ENCODE measurements at places on chromosomes 2 and 18.

DNA sequence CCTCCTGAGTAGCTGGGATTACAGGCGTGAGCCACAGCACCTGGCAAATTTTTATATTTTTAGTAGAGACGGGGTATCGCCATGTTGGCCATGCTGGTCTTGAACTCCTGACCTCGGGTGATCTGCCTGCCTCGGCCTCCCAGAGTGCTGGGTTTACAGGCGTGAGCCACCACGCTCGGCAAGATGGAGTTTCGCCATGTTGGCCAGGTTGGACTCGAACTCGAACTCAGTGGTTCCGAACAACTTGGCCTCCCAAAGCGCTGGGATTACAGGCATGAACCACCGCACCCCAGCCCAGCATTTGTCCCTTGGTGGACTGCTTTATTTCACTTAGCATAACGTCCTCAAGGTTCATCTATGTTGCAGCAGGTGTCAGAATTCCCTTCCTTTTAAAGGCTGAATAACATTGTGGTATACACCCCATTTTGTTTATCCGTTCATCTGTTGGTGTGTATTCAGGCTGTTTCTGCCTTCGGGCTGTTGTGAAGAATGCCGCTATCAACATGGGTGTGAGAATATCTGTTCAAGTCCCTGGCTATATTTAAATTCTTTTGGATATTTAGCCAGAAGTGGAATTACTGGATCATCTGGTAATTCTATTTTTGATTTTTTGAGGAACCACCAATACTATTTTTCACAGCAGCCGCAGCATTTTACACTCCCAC, 1.2 kb upstream of the CENPA start:
- H3K4me3 ChIP-seq = peak overlapping the region; percentile 22
- peaks cover 17% of the 10 kb centered on the region for H3K36me3 ChIP-seq
- no peaks in the 10 kb centered on the region for H3K27me3 ChIP-seq
- H3K4me1 ChIP-seq = peaks cover 9% of the 10 kb centered on the region

GRCh38 chr2:227016894-227017293, 147.1 kb downstream of the COL4A4 start:
- H3K4me3 ChIP-seq = no peak overlapping the region
- H3K36me3 ChIP-seq = no peaks in the 10 kb centered on the region
- no peaks in the 10 kb centered on the region for H3K27me3 ChIP-seq
- H3K27ac ChIP-seq = no peak overlapping the region

- H3K4me1 ChIP-seq = no peaks in the 10 kb centered on the region
- H3K4me3 ChIP-seq = no peak overlapping the region
- H3K27me3 ChIP-seq = no peaks in the 10 kb centered on the region
- H3K27ac ChIP-seq = no peak overlapping the region
- no peak for DNase-seq
- peaks cover 2% of the 10 kb centered on the region for H3K36me3 ChIP-seq
Observed at GRCh38 chr2:188452084-188452483, 160.4 kb downstream of the GULP1 start.

GRCh38 chr2:133523406-133523805, 44.9 kb downstream of the NCKAP5 start:
- no peak for DNase-seq
- H3K27ac ChIP-seq = no peak overlapping the region
- no peaks in the 10 kb centered on the region for H3K4me1 ChIP-seq

DNA sequence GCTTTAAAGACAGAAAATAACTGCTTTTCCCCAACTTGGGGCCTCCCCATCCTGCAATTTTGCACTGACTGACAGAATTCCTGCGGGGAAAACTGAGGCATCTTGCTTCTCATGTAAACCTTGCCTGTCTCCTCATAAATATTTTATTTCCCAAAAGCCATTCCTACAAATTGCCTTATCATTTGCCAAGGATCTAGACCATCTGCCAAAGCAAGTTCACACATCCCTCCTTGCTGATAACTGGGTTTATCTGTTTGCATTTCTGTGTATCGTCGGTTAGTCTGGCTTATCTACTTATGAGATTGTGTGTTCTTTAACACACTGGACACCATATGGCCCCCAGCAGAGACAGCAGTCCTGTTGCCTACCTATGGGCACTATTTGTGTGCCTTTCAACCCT, 3.0 kb upstream of the CNGA3 start:
- peaks cover 6% of the 10 kb centered on the region for H3K4me1 ChIP-seq
- no peaks in the 10 kb centered on the region for H3K36me3 ChIP-seq
- no peak overlapping the region for H3K27ac ChIP-seq
- no peak overlapping the region for H3K4me3 ChIP-seq

- DNase-seq = no peak
- H3K4me1 ChIP-seq = no peaks in the 10 kb centered on the region
Observed at GRCh38 chr2:26946841-26947784, 23.3 kb upstream of the MAPRE3 start.

DNA sequence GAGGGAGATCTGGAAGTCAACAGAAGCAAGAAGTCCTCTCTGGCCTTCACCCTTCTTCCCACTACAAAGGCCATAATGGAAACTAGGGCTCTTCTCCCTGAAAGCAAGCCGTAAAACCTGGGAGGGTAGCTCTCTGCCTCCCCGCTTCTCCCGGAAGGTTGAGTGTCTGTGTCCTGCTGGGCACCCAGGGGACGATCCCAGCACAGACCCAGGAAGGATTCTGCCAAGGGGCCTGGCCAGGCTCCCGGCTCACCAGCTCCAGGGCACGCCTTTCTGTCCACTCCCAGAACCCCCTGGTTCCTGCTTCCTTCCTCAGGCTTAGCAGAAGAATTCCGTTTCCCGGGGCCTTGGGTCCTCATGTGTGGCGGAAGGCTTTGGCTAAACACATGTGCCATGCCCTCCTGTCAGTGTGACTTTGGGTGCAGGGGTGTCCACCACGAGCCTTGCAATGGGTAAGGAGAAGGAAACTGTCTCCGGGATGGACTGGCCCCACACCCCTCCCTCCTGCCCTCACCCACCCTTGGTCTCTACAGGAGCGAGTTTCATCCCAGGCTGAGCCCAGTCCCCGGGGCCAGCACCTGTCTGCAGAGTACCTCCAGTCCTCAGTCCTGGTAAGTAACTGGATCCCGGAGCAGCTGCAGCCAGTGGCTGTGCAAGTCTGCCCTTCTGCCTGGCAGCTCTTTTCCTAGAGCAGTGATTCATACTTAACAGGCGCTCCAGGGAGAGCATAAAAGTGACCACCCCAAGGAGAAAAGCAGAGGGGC, 135.8 kb downstream of the TPO start:
- no peak overlapping the region for H3K27ac ChIP-seq
- no peak overlapping the region for H3K4me3 ChIP-seq
- DNase-seq = no peak
- H3K4me1 ChIP-seq = peaks cover 2% of the 10 kb centered on the region
- H3K27me3 ChIP-seq = no peaks in the 10 kb centered on the region
- no peaks in the 10 kb centered on the region for H3K36me3 ChIP-seq

GRCh38 chr18:48375150-48375800, 33.9 kb downstream of the ZBTB7C start:
- H3K4me3 ChIP-seq = no peak overlapping the region
- no peaks in the 10 kb centered on the region for H3K36me3 ChIP-seq
- H3K4me1 ChIP-seq = no peaks in the 10 kb centered on the region
- DNase-seq = no peak

GRCh38 chr2:12196495-12196894, 450.1 kb downstream of the LPIN1 start:
- H3K4me3 ChIP-seq = no peak overlapping the region
- no peak for DNase-seq

DNA sequence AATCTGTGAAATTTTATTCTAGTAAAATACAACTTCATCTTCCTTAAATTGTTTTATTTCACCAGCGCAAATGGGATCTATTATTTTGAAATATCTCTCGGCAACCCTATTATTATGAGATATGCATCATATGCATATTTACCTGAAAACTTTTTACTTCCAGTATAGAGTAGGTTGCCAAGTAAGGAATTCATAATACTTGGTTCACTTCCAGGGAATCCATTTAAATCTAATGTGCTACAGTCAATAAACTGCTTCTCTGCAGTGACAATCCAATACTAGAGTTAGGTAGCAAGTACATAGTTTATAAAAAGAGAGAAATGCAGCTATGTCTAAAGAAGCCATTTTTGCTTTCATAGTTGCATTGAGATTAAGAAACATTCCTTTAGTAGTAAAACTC, 88.8 kb upstream of the FAM117B start:
- no peak for DNase-seq
- no peak overlapping the region for H3K27ac ChIP-seq
- no peaks in the 10 kb centered on the region for H3K4me1 ChIP-seq

- no peaks in the 10 kb centered on the region for H3K27me3 ChIP-seq
- H3K4me3 ChIP-seq = no peak overlapping the region
- H3K27ac ChIP-seq = no peak overlapping the region
- H3K36me3 ChIP-seq = peaks cover 5% of the 10 kb centered on the region
Observed at GRCh38 chr2:120108749-120109148, 95.9 kb downstream of the EPB41L5 start.

- no peak for DNase-seq
Observed at GRCh38 chr18:8812631-8813030, 107.3 kb downstream of the MTCL1 start.

- no peak overlapping the region for H3K4me3 ChIP-seq
- DNase-seq = no peak
- H3K36me3 ChIP-seq = no peaks in the 10 kb centered on the region
- no peaks in the 10 kb centered on the region for H3K27me3 ChIP-seq
- no peaks in the 10 kb centered on the region for H3K4me1 ChIP-seq
Observed at GRCh38 chr2:229313591-229313990, 42.5 kb upstream of the PID1 start.

GRCh38 chr2:68472796-68473414, 5.5 kb downstream of the APLF start:
- no peaks in the 10 kb centered on the region for H3K36me3 ChIP-seq
- H3K4me3 ChIP-seq = no peak overlapping the region
- no peak for DNase-seq
- no peaks in the 10 kb centered on the region for H3K27me3 ChIP-seq
- no peak overlapping the region for H3K27ac ChIP-seq

GRCh38 chr2:236934656-236935055, 151.0 kb upstream of the COPS8 start:
- DNase-seq = no peak
- no peak overlapping the region for H3K27ac ChIP-seq
- H3K36me3 ChIP-seq = no peaks in the 10 kb centered on the region
- no peaks in the 10 kb centered on the region for H3K27me3 ChIP-seq
- H3K4me3 ChIP-seq = no peak overlapping the region

DNA sequence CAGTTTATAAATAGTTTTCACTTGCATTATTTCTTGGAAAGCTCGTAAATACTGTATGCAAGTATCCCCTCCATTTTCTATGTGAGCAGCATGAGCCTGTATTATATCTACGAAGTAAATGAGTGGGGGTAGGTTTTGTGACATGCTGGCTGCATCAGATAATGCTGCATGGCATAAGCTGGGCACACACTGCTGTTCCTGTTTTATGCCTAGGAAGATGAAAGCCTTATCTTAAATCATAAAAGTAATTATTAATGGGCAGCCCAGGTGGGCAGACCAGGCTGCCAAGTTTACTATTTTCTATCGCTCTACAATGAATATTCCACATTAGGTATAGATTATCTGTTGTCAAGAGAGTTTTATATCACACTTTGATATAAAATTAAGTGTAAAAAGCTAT, 854.6 kb downstream of the DPP10 start:
- no peak for DNase-seq
- no peaks in the 10 kb centered on the region for H3K27me3 ChIP-seq
- peaks cover 8% of the 10 kb centered on the region for H3K4me1 ChIP-seq
- no peak overlapping the region for H3K4me3 ChIP-seq
- H3K36me3 ChIP-seq = no peaks in the 10 kb centered on the region

DNA sequence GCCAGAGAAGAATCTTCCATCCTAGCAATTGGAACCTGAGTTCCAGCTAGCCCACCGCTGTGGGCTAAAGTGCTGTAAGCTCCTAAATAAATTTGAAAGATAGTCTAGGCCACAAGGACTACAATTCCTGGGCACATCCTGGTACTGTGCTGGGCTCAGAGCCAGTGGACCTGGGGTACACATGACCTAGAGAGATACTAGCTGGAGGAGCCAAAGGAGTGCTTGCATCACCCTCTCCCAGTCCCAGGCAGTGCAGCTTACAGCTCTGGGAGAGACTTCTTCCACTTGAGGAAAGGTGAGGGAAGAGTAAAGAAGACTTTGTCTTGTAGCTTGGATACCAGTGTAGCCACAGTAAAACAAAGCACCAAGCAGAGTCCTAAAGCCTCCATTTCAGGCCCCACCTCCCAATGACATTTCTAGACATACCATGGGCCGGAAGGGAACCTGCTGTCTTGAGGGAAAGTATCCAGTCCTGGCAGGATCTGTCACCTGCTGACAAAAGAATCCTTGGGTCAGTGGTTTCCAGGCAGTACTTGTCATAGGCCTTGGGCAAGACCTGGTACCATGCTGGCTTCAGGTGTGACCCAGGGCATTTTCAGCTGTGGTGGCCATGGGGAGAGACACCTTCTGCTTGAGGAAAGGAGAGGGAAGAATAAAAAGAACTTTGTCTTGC, 89.5 kb downstream of the TMEM185B start:
- peaks cover 55% of the 10 kb centered on the region for H3K36me3 ChIP-seq
- H3K4me1 ChIP-seq = no peaks in the 10 kb centered on the region
- H3K27me3 ChIP-seq = no peaks in the 10 kb centered on the region
- DNase-seq = no peak
- H3K4me3 ChIP-seq = no peak overlapping the region

DNA sequence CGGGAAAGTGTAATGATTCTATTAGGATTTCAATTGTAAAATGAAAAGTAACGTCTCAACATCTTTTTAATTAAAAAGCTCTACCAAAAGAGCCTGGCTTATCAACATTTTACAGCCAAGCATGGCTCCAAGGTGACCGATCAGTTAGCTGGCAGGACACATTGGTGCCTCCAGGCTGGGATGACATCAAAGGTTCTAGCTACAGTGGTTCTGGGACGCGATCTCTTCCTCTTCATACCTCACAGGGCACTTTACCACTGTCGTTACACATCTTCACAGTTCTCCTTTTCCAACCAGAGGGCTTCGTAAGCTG, 693 bp downstream of the ORC2 start:
- peak overlapping the region; percentile 91 for H3K27ac ChIP-seq
- H3K27me3 ChIP-seq = no peaks in the 10 kb centered on the region
- peak overlapping the region; percentile 95 for H3K4me3 ChIP-seq
- H3K4me1 ChIP-seq = peaks cover 3% of the 10 kb centered on the region

DNA sequence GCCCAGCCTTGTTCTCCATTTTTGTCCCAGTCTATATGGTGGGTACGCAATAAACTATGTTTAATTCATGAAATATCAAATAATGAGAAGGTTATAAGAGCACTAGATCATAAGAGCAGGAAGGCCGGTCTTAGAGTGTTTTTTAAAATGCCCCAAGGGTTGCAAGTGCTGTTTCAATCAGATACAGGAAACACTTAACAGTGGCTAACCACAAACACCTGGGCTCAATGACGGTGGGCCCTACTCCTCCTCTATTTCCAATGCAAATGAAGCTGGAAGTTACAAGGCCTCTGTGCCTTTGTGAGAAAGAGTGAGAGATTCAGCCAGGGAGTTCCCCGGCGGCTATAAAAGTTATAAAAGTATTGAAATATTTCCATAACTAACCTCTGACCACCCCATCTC, 18.9 kb upstream of the WDR33 start:
- no peak overlapping the region for H3K27ac ChIP-seq
- H3K36me3 ChIP-seq = no peaks in the 10 kb centered on the region
- H3K4me1 ChIP-seq = peaks cover 5% of the 10 kb centered on the region
- no peak overlapping the region for H3K4me3 ChIP-seq

All from neuronal stem cell (in vitro differentiated cells).